Stimulated activated CD4-positive, alpha-beta T cell treated with anti-CD3 and anti-CD28 coated beads, Interleukin-1b, Interleukin-23, amount 100 ng/mL, for 4 hours (primary cell): ENCODE measurements at places on chromosomes 7 and 10.

GRCh38 chr7:122682815-122683550, 15.9 kb downstream of the RNF133 start:
- DNase-seq: no peak

GRCh38 chr10:68502846-68503245, 24.5 kb downstream of the SLC25A16 start:
- no peak for DNase-seq

- no peak for DNase-seq
Observed at GRCh38 chr7:701086-701671, 25.3 kb upstream of the DNAAF5 start.

GRCh38 chr10:71064413-71065118, 147.8 kb upstream of the UNC5B start:
- DNase-seq: no peak
